ENCODE measurements at places on chromosomes 11 and 22.

DNA sequence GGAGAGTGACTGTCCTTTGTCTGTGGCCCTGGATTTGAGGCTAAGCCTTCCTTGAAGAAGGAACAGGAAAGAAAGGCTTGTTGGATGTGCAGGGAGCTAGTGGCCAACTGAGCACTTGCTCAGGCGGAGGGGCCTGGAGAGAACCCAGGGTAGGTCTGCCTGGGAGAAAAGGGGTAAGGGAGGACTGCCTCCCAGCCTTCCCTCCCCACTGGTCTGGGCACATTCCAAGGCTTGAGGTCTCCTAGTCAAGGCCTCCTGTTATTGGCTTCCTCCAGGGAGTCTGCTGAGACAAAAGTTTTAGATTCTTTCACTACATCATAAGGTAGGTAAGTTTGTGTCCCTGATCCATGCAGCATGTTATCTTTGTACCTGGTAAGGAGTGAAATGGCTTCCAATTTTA, 15.2 kb downstream of the KCNQ1OT1 start:
- DNase-seq, result no peak

- no peak for DNase-seq
Observed at GRCh38 chr11:72784662-72785061, 9.2 kb downstream of the STARD10 start.

- peak; percentile 91 for DNase-seq
Observed at GRCh38 chr11:45847911-45848316, 639 bp downstream of the CRY2 start.

GRCh38 chr11:35483131-35483820, 42.1 kb downstream of the PAMR1 start:
- no peak for DNase-seq

DNA sequence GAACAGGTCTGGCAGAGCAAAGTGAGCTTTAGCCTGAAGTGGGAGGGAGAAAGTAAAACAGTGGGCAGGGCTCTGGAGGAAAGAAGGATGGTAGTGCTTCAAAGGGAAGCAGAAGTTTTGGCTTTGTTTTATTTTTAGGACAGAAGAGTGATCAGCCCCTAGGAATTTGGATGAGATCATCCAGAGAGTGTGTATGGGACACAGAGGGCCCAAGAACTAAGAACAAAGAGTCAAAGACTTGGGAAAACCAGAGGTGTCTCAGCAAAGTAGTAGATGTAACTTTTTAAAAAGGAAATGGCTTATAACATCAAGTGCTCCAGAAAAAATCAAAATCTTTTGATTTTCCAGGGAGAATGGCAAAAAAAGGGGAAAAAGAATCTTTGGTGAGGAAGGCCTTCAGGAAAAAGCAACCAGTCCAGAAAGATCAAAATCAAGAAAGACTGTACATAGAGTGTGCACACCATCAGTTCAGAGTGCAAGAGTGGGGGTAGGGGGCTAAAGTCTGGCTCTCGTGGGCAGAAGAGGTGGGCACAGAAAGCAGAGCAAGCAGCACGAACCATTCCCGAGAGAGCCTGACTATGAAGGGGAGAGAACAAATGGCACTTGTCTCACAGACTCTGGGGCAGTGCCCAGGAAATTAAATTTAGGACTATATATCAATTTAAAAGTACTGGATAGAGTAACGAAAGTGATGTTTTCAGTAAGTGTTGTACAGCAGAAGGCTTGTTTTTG, 30.0 kb downstream of the MAPK1 start:
- DNase-seq, result no peak

- no peak for DNase-seq
Observed at GRCh38 chr11:27998552-27998951, 109.4 kb downstream of the KIF18A start.

- DNase-seq, result no peak
Observed at GRCh38 chr11:78685156-78685555, 110.5 kb upstream of the NARS2 start.

DNA sequence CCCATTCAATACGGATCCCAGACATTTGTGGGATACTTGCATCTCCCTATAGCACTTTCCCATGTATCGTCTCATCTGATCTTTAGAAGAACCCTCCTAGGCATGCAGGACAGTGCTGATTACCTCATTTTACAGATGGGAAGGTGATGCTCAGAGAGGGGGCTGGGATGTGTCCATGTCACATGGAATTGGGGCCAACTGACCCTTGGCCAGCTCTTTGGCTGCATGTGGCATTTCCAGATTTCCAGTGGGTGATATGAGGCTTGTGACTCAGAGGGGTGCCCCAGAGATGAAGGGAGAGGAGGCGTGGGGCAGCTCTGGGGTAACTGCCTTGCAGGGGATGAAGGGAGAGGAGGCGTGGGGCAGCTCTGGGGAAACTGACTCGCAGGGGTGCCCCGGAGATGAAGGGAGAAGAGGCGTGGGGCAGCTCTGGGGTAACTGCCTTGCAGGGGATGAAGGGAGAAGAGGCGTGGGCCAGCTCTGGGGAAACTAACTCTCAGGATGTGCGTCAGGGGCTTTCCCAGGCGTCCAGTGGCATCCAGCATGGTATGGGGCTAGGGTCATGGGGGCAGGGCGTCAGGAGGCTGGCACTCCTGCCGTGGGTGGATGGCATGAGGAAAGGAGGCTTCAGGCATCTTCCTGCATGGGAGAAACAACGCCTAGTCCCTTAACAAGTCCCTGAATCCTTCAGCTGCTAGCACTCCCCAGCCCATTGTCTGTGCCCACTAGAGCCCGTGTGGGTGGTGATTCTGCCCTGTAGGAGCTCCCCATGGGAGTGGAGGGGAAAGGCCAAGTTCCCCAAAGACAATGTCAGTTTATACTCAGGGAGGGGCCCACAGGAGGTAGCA, 11.9 kb upstream of the CERK start:
- DNase-seq, result no peak

- no peak for DNase-seq
Observed at GRCh38 chr22:42760806-42761565, 40.3 kb upstream of the A4GALT start.

GRCh38 chr11:128375961-128376360, 211.4 kb downstream of the ETS1 start:
- peak; percentile 66 for DNase-seq

- peak; percentile 65 for DNase-seq
Observed at GRCh38 chr11:63745304-63746170, 23.0 kb downstream of the ZFTA start.

- DNase-seq, result no peak
Observed at GRCh38 chr11:104402812-104403521, 239.0 kb upstream of the PDGFD start.

GRCh38 chr11:86201371-86201884, 43.1 kb upstream of the EED start:
- no peak for DNase-seq

GRCh38 chr22:50276143-50276542, 6.0 kb upstream of the MAPK11 start:
- peak; percentile 61 for DNase-seq

DNA sequence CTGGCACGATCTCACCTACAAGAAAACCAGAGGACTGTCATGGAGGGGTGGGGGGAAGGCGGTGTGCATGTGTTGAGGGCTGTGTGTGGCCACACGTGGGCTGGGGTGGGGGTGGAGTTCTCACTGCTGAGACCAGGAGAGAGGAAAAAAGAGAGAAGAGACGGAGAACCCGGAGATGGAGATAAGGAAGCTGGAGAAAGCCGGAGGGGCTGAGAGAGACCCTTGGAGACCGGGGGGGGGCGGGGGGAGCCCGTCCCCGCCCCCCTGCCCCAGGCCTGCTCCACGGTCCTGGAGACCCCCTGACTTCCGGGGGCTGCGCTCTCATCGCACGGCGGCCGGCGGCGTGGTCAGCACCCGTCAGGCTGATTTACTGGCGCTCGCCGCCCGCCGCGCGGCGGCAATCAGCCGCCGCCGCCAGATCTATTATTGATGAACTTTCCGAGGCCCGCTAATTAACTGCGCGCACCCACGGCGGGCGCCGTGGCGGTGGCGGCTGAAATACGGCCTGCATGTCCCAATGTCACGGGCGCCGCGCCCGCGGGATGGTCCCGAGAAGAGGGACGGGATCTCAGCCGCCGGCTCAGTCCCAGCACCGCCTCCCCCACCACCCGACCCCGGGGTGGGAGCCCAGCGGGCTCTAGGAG, 187.4 kb downstream of the MN1 start:
- DNase-seq, result no peak

GRCh38 chr22:19880786-19881569, 26.3 kb upstream of the GNB1L start:
- DNase-seq, result no peak

GRCh38 chr11:83140691-83141455, 16.1 kb upstream of the PCF11 start:
- peak; percentile 53 for DNase-seq

DNA sequence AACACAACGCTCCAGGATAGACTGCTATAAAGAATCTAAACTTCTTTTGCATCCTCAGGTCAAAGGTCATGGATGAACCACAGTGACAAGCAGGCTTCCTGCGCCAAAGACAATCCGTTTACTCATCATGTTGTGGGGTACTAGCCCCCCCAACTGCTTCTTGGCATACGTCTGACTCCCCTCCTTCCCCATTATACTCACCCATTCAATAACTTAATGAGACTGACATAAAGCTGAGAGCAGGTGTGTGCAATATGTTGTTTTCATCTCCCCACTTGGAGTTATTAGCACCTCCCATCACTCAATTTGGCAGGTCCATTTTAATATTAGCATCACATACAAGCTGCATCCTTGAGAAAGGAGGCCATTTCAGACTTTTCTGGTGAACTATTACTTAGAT, 157.1 kb downstream of the CADM1 start:
- no peak for DNase-seq

GRCh38 chr11:75346912-75347647, 4.4 kb downstream of the ARRB1 start:
- no peak for DNase-seq

- no peak for DNase-seq
Observed at GRCh38 chr11:43895601-43896000, 15.0 kb downstream of the ALKBH3 start.

- DNase-seq, result no peak
Observed at GRCh38 chr11:69569306-69570200, 71.4 kb upstream of the CCND1 start.

GRCh38 chr22:33038131-33038772, 19.9 kb downstream of the SYN3 start:
- no peak for DNase-seq

GRCh38 chr11:119902656-119903231, 173.7 kb upstream of the NECTIN1 start:
- DNase-seq, result no peak

DNA sequence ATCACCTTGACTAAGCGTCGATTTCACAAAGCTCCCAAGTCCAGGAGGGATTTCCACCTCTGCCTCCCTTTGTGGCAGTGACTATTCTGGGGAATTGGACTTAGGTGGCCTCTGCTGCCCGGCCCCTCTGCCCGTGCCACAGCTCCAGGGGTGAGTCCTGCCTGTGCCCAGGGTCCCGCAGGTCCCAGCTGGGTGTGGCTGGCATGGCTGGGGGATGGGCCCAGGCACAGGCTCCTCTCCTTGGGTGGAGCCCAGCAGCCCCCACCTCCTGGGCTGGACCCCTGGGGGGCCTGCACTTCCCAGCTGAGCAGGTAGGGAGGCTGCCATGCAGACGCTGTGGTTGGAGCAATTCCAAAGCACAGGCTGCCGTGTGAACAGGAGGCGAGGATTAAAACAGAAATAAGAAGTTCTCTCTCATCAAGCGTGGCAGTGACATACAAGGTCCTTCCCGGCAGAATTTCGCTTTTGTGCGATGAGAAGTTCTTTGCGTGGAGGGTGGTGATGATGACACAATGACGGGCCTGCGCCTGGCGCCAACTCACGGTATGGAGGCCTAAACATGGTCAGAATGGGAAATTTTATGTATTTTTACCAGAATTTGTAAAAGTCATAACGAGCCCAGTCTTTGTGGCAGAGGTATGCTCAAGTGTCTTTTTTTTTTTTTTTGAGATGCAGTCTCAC, 107.3 kb downstream of the BRD1 start:
- DNase-seq, result no peak

DNA sequence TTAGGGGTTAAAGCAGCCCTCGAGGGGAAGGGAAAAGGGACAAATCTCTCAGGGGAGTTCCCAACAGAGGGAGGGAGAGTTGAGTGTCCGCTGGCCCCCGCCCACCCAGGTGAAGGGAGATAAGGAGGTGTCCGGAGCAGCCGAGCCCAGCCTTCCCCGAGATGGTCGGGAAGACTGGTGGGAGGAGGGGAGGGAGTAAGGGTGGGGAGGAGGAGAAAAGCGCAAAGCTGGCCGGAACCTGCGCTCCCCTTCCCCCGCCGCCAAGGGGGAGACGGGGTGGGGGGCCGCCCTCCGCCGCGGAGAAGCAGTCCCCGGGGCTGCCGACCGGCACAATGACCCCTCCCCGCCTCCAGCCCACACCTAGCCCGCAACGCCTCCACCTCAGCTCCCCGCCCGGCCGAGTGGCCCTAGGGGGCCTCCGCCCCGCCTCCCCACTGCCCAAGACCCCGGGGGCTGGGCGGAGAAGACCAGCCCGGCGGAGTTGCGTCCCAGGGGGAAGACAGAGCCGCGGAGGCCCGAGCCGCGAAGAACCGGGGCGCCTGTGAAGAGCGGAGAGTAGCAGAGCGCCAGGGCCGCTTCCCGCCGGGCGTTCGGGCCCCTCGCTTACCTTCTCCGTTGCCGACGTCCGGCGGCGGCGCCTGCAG, 479 bp downstream of the RSF1 start:
- DNase-seq, result peak; percentile 61

GRCh38 chr11:1444823-1445422, 41.7 kb downstream of the MOB2 start:
- no peak for DNase-seq

All from hematopoietic multipotent progenitor cell treated with erythropoietin and hydrocortisone succinate and interleukin-3 and kit ligand, for 6 days (in vitro differentiated cells).